Stimulated activated effector memory CD8-positive, alpha-beta T cell treated with anti-CD3 and anti-CD28 coated beads, Interleukin-12 subunit alpha, Interleukin-12 subunit beta, amount 100 ng/mL, for 72 hours (primary cell): ENCODE measurements at places on chromosomes 3 and 15.

GRCh38 chr3:124063197-124063909 lies 71.4 kb upstream of the ROPN1 start:
- no peak for DNase-seq

GRCh38 chr3:46162975-46163555 lies 45.0 kb downstream of the CCR1 start:
- no peak for DNase-seq

DNA sequence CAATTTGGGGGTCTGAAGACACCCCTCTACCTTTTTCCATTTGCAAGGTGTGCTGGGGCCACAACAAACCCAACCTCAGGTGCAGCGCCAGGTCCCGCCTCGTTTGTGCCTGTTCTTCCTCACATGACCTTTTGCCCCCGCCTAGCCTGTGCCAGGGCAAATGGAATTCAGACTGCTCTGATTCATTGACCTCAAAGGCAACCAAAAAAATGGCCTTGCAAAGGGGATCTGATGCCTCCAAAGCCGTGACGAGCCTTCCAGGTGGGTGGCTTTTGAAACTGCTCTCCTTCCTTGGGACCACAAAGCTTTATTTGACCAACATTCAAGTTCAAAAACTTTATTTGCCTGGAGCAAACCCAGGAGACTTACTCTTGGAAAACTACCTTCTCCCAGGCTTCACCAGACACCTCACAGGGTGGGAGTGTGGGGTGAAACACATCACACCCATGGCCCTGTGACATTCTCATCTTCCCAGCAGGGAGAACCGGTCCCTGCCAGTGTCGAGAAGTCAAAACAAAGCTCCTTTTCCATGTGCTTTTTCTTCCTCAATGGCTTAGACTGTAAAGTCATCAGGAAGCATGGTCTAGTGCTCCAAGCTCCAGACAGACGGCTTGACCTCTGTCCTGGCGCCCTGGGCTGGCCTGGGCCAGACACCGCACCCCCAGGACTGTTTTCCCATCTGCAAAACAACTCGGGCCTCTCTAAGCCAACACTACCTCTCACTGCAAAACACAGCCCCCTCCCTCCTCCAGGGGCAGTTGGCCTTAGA lies 103.9 kb upstream of the HES1 start:
- no peak for DNase-seq

- no peak for DNase-seq
Measured at GRCh38 chr3:76222201-76222600, 436.9 kb upstream of the ZNF717 start.

DNA sequence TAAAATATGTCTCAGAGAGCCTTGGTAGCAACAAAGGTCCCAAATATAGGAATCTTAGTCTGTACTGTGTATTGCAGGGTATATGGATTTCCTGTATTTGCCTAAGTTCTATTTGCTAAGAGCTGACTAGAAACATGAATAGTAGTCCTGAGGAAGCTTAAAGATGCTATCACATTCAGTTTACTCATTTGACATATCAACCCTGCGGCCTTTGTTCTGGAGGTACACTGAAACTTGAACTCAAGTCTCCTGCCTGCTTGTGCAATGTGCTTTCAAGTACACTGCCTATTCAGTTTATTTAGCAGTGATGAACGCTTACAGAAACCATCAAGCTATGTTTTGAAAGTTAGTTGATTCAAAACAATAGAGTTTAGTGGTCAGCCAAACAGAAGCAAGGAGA lies 21.1 kb downstream of the IL1RAP start:
- no peak for DNase-seq

- no peak for DNase-seq
Measured at GRCh38 chr3:105529456-105529855, 162.7 kb downstream of the ALCAM start.

- DNase-seq, result no peak
Measured at GRCh38 chr15:44736181-44736765, at the start of gene TRIM69. Gene TRIM69 (plus strand): TSS chr15:44736528. CDS start chr15:44736705, 177 bp downstream.

DNA sequence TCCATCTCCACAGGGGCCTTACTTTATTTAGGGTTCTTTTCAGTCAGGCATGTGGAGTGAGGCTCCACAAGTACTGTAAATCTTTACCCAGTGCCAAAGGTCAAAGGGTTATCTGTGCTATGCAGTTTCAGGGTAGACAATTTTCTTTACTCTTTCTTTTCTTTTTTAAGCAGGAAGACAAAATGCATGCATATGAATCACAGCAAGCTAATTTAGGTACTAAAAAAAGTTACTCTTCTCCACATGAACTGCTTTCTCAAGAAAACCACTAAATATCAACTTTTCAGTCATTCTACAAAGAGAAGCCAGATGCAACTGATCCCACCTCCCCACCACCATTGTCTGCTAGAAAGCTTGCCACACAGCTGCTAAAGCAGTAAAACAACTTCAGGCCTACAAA lies 73.3 kb upstream of the PYGO1 start:
- no peak for DNase-seq

GRCh38 chr3:101042996-101043686 lies 49.9 kb upstream of the ABI3BP start:
- DNase-seq, result no peak

DNA sequence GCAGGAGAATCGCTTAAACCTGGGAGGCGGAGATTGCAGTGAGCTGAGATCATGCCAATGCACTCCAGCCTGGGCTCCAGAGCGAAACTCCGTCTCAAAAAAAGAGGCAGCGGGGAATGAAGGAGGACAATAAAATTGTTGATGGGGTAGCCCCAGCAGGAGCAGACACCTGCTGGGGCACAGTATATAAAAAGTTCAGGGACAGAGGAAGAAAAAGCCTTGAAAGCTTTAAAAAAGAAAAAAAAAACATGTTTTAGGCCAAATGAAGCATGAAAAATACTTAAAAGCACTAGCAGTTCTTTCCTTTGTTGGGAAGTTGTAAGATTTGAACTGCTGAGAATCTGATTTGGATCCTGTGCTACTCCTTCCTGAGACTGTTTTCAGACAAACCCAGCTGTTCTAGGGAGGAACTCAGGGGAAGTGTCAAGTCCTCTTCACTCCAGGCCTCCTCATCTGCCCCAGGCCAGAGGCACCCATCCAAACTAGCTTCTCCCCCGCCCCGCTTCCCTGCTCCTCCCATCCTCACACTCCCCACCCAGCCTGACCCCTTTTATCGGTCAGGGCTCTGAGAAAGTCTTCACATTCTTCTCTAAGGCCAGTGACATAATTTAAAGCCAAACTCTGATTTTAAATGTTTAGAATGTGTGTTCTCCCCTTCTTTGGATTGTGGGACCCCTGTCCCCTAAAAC lies 4.9 kb downstream of the IL17RD start:
- no peak for DNase-seq

GRCh38 chr3:126434264-126434590 lies 39.5 kb downstream of the CFAP100 start:
- no peak for DNase-seq

DNA sequence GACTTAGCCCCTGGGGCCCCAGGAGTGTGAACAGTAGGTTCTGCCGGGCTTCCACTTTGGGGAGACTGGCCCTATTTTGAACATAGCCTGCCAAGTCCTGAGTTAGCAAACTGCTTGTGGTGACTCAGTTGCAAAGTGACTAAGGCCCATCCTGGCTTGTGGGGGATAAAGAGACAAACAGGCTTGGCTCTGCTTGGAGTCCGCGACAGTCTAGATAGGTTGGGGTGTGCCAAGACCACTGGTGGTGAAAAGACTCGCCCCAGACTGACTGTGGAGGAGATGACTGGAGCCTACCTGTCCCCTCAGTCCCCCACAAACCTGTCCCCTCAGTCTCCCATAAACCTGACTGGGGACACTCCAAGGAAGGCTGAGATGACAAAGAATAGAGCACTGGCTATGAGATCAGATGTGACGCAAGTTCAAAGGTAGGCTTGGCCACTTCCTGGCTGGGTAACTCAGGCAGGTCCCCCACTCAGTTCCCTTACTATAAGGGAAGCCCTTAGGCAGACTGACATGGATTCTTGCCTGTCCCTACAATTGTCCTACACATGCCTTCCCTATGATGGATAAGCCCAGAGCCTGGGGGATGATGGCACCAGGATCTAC lies 4.3 kb downstream of the DNASE1L3 start:
- peak; percentile 16 for DNase-seq

GRCh38 chr3:177182352-177182751 lies 14.9 kb downstream of the TBL1XR1 start:
- no peak for DNase-seq

GRCh38 chr3:107493134-107493533 lies 29.6 kb upstream of the BBX start:
- DNase-seq, result no peak

DNA sequence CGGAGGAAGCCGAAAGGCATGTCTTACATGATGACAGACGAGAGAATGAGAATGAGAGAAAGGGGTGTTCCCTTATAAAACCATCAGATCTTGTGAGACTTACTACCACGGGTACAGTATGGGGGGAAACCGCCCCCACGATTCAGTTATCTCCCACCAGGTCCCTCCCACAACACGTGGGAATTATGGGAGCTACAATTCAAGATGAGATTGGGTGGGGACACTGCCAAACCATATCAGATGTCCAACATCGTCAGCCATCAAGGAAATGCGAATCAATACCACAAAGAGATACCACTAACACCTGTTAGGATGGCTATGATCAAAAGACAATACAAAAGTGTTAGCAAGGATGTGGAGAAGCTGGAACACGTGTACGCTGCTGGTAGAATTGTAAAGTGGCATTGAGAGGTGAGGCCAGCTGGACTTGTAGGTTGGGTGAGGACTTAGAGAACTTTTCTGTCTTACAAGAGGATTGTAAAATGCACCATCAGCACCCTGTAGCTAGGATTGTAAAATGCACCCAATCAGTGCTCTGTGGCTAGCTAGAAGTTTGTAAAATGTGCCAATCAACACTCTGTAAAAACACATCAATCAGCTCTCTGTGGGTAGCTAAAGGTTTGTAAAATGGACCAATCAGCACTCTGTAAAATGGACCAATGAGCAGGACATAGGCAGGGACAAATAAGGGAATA lies 37.5 kb downstream of the VGLL4 start:
- DNase-seq, result no peak

- no peak for DNase-seq
Measured at GRCh38 chr15:57297163-57297593, 79.1 kb upstream of the CGNL1 start.
